ENCODE measurements at places on chromosomes 3 and 15. TPM values are rescaled to one million over a fixed set of nuclear protein-coding genes. Genes with fewer than 3 reads are reported as not detected.

The SLC27A2 gene
- polyA plus RNA-seq: 60.4 TPM

DNA sequence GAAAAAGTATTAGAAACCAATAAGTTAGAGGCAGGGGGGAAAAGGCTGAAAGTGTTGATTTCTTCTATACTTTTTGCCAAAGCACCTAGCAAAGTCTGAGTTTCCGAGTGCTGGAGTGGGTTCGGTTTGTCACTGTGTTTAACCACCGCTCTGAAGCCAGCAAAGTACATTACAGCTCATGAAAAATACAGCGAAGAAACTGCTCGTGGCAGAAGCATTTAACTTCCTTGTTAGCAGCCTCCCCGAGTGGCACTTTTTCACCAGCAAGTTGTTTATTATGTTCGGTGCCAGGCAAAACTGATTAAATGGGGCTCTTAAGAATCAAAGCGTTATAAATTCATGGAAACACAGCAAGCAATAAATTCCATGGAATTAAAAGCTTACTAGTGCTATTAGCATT is 313.6 kb downstream of the FOXP1 start:
- DNase-seq: no peak

GRCh38 chr3:37824954-37825328 is 36.7 kb upstream of the CTDSPL start:
- no peak for DNase-seq

GRCh38 chr3:78610462-78611125 is 1157.2 kb downstream of the ROBO1 start:
- no peak for DNase-seq

DNA sequence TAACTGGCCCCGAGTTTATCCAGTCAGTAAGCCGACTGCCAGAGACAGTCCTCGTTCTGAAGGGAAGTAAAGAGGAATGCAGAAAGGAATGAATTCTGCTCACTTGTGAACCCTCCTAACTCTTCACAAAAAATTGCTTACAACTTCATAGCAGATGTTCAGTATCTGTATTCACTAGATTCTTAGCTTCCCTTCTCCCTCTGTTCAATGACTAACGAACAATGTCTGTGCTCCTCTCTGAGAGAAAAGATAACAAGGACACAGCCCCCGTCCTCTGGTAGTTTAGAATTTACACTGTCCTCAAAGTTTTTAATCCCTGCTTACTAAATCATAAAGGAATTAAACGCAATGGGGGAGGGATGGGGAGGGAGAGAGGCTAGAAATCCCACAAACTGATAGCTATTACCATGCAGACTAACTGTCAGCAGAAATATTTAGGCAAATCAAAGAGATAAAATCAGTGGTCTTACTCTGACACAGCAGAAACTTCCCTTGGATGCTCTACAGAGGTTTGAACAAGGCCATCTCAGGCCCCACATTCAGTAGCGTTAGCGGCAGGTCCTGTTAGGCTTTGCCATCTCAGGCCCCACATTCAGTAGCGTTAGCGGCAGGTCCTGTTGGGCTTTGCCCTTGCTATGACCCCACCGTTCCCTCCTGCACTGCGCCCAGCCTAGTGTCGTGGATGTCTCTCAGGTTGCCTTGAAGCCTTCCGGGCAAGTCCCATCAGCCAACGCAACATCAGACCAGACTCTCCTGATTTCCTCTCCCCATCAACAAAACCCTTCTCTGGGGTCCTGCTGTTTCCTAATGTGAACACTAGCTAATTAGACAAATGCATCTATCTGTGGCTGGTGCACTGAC is 23.4 kb downstream of the NRROS start:
- DNase-seq: no peak

The HCN4 gene
- 1.2 TPM for polyA plus RNA-seq

The CA12 gene
- polyA plus RNA-seq: 92.1 TPM

- DNase-seq: peak; percentile 56
These were observed 15.8 kb upstream of the SSUH2 start for GRCh38 chr3:8660175-8661118.

GRCh38 chr3:39114456-39114855 is 7.0 kb downstream of the TTC21A start:
- no peak for DNase-seq

DNA sequence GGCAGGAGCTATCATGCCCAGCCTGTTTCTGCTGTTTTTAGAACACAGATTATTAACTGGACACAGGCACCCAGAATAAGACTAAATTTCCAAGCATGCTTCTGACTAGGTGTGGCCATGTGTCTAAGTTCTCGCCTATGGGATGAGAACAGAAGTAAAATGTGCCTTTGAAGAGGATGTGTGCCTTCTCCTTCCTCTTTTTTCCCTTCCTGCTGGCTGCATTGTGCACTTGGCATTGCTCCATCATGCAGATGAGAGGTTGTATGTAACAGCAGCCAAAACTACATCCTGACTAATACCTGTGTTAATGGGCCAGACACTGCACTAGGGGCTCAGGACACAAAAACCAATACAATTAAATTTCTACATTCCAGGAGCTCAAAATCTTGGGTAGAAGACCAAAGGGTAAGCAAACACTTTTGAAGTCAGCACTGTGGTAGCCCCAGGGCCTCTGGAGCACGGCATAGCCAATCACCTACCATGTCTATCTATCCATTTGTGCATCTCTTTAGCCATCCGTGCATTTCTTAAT is 40.9 kb upstream of the RNU6-1 start:
- no peak for DNase-seq

DNA sequence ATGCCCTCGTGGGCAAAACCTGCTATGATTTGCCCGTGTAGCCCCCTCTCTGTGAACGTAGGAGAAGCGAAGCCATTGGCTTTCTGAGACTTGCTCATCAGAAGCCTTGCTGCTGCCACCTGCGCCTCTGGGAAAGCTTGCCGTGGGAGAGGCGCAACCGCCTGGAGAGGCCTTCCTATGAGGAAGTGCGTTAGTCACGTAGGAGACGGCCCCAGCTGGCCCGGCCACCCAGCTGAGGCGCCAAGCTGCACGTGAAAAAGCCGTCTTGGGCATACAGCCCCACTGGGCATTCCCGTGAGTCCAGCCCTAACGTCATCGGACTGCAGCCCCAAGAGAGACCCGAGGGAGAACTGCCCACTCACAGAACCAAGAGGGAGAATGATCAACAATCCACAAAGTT is 49.1 kb upstream of the TJP1 start:
- no peak for DNase-seq

DNA sequence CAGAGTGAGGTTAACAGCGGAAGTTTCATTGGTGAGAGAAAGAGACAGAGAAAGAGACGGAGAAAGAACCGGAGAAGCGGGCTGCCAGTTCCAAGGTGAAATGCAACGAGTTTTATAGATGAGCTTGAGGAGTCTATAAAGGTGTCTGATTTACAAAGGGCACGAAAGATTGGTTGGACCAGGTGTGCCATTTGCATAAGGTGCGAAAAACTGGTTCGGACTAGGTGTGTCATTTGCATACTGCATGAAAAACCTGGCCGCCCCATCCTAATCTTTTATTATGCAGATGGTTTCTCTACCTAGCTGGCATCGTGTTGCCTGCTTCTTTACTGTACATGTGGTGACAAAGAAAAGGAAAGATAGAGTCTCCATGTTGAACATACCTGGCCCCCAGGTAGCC is 253.8 kb upstream of the IGF1R start:
- DNase-seq: no peak

DNA sequence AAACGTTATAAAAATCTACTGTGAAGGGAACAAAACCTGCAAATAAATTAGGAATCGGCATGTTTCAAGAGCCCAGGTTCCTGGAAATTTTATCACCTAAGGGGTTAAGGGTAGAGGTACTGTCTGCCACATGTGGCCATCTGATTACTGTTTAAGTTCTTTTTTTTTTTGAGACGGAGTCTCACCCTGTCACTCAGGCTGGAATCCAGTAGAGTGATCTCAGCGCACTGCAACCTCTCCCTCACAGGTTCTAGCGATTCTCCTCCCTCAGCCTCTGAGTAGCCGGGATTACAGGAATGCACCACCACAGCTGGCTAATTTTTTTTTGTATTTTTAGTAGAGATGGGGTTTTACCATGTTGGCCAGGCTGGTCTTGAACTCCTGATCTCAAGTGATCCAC is 35.8 kb downstream of the UQCC5 start:
- DNase-seq: no peak

The ECE2 gene
- polyA plus RNA-seq: 0.04 TPM

DNA sequence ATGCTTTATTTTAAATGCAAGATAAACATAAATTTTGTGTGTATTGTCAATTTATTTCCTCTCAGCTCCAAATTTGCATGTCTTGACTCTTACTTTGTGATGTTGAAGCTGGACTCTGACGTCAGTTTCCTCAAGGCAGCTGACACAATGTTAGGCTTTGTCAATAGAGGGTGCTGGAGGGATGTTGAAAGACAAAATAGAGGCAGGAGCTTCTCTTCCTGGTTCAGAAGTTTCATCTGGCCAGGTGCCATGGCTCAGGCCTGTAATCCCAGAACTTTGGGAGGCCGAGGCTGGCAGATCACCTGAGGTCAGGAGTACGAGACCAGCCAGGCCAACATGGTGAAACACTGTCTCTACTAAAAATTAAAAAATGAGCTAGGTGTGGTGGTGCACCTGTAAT is 408.6 kb downstream of the GBE1 start:
- DNase-seq: peak; percentile 3

The ALDH1A2 gene
- polyA plus RNA-seq: 277 TPM

The HYAL1 gene
- polyA plus RNA-seq: 6.1 TPM

DNA sequence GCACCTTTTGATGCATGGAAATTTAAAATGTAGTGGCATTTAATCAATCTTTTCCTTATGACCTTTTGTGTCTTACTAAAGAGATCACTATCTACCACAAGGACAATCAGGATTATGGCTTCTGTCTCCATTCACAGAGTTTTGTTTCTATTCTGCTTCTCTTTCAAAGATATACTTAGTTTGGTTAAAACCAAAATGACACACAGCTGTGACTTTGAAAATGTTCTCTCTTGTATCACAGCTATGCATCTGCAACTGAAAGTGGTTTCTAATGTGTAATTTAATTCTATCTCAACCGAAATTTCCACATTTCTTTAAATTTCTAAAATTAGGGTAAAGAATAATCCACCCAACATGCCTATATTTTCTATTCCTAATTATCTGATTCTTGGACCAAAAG is 27.7 kb downstream of the HLTF start:
- DNase-seq: no peak

DNA sequence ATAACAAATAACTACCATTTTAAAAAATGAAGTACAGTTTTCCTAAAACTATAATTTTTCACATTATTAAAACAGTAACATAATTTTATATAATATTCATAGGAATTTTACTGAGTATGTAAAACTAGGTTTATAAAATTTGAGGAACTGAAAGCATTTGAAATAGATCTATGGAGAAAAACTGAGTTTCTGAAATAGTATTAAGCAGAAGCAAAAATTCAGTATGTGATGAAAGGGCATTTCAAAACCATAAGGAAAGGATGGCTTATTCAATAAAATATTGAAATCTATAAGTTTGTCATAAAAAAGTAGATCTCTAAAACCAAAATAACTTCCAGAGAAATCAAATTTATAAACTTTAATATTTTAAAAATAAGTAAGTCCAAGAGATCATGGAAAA is 53.4 kb downstream of the GBE1 start:
- DNase-seq: no peak

Measured in renal pelvis (tissue), 12 donors.